ENCODE measurements at places on chromosomes 12 and 14.

DNA sequence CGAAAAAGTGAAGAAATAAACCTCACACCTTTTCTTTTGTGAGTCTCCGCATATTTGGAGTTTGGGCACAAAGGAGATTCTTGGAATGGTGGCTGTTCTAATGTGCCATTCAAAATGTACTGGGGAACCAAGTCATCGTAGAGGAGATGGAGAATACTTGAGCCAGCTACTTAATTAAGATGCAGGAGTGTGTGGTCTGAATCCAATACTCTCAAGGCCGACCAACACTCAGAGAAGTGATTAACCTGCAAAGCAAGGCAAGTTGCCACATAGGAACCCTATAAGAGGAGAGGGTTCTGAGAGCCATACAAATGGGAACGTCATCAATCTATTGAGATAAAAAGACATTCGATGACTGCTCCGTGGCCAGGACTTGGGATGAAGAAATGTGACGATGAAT is 446.7 kb downstream of the GLT1D1 start:
- no peak for DNase-seq

GRCh38 chr14:37545174-37545573 is 49.9 kb downstream of the FOXA1 start:
- no peak for DNase-seq

- peak; percentile 94 for DNase-seq
Observed at GRCh38 chr14:66649498-66649897, 141.6 kb downstream of the GPHN start.

GRCh38 chr12:47097276-47097896 is 17.6 kb upstream of the AMIGO2 start:
- DNase-seq: no peak

DNA sequence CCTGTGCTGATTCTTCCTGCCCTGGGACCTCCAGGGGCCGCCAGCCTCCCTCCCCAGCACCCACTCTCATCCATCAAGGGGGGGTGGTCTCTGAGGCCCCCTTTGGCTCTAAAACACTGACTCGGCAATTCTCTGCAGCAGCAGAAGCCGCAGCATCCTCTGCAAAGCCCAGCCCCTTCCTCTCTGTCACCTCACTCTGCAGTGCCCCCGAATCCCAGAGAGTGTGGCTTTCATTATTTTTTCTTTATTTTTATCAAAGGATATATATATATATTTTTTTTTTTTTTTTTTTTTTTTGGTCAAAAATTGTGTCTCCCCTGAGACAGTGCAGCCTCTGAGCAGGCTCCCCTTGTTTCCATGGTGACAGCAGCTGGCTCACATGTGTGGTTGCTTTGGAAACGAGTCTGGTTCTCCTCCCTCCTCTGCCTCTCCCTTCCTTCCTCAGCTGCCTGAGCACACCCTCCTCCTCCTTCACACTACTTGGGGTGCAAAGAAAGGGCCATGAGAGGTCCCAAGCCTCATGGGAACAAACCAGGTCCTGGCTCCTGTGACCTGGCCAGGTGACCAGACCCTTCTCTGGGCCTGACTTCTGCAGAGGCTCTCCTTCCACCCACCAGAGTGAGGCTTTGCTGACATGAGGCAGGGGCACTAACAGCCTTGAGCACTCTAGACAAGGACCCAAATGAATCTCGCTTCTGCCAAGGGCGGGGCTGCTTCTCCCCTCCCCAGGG is 100.5 kb downstream of the LRRC74A start:
- DNase-seq: no peak

- DNase-seq: no peak
Observed at GRCh38 chr12:115801871-115802270, 475.6 kb downstream of the MED13L start.

DNA sequence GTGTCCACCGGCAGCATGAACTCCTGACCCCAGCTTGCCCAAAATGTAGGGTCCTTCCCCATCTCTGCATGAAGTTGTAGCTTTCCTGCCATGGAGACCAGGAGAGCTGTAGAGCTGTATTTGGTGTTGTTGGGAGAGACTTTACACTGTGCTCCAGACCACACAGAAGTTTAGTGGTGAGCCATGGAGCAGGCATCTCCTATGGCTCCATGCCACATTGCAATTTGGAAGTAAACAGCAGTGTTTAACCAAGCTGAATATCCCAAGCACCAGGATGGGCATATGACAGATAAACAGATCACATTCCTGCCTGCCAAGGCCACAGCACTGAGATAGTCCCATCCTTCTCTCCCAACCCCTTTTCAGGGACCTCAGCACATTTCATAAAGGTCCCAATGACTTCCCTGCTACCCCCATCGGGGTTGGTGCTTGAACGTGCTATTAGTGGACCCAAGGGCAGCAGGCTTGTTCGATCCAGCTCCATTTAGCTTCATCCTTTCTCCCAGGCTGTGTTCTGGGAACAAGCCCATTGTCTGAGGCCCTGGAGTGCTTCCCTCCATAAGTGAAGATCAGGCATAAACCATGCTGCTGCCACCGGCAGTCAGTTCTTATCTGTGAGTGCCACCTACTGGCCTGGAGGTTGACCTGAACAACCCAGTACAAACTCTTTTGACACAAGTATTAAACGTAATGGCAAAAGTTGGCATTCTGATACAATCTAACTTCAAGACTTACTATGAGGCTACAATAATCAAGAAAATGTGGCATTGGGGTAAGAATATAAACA is 172.3 kb upstream of the ATXN7L3B start:
- DNase-seq: peak; percentile 13

GRCh38 chr12:22447223-22447622 is 97.1 kb downstream of the C2CD5 start:
- DNase-seq: no peak

DNA sequence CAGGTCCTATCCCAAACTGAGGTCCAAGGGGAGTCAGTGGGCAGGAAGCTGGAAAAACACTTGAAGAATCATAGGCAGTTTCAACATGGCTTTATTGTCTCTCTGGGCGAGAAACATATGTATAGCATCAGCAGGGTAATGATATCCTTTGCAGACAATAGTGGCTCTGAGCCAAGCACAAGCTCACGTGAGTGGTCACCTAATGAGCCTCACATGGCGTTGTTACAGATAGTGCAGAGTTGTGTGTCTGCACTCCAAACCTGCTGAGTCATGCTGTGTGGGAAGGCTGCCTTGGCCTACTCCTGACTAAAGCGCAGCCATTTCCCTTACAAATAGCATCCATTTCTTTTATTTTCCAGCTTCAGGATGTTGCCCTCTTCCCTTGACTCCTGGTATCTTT is 105.2 kb upstream of the SYT1 start:
- no peak for DNase-seq

GRCh38 chr12:47740606-47741339 is 15.5 kb upstream of the ENDOU start:
- DNase-seq: peak; percentile 79

GRCh38 chr12:61521258-61521657 is 738.9 kb upstream of the USP15 start:
- no peak for DNase-seq

GRCh38 chr12:28799348-28799747 is 349.7 kb upstream of the FAR2 start:
- no peak for DNase-seq

- no peak for DNase-seq
Observed at GRCh38 chr14:28020112-28020511, 746.5 kb upstream of the FOXG1 start.

DNA sequence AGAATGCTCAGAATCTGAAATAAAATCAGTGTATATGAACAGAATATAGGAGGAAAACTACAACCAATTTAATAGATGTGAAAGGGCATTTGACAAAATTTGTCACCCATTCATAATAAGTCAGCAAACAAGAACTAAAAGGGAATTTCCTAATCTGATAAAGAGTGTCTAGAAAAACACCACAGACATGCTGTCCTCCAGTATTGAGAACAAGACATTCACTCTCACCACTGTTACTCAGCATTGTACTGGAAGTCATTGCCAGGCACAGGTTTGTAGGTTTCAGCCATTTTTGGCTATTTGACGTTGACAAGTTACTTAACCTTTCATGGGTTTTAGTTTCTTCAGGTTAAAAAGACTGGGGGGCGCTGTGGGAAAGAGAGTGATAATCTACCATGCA is 13.2 kb downstream of the EIF2S1 start:
- no peak for DNase-seq

DNA sequence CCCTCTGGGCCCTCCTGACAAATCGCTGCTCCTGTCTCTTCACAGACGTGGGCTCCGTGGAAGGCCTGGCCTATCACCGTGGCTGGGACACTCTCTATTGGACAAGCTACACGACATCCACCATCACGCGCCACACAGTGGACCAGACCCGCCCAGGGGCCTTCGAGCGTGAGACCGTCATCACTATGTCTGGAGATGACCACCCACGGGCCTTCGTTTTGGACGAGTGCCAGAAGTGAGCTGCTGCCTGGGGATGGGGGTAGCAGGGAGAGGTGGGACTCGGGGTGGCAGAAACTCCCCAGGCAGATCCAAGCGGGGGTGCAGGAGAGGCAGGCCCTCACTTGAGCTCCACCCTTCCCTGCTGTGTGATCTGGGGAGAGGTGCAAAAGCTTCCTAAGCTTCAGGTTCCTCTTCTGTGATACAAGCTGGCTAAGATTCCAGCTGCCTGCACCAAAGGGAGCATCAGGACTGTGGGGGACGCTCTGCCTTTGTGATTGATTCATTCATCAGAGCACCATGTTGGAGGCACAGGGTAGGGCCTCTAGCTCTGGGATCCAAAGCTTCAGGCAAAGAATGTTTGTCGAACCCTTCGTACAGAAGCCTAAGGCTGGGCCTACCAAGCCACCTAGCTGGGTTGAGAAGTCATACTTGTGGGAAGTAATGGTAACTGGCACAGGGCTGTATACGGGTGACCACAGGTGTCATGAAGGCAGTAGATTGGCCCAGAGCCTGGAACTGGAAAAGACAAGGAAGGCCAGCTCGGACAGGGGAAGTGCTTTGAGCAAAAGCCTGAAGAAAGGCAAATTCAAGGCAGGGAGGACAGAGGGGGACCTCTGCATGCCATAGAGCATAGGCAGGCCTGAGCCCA is 29.1 kb upstream of the NXPH4 start:
- DNase-seq: no peak

DNA sequence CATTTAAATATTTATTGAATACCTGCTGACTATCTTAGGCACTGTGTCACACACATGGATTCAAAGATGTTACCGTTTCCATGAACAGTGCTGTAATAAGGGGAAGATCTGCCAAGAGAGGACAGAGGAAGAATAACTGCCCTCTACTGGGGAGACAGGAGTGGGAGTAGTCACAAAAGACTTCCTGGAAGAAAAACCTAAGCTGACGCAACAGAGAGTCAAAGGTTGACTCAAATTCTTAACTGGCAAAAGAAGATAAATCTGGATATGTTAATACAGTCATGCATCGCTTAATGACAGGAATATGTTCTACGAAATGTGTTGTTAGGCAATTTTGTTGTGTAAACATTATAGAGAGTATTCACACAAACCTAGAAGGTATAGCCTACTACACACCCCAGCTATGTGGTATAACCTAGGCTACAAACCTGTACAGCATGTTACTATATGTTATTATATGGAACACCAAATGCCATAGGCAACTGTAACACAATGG is 51.5 kb downstream of the DCAF5 start:
- no peak for DNase-seq

DNA sequence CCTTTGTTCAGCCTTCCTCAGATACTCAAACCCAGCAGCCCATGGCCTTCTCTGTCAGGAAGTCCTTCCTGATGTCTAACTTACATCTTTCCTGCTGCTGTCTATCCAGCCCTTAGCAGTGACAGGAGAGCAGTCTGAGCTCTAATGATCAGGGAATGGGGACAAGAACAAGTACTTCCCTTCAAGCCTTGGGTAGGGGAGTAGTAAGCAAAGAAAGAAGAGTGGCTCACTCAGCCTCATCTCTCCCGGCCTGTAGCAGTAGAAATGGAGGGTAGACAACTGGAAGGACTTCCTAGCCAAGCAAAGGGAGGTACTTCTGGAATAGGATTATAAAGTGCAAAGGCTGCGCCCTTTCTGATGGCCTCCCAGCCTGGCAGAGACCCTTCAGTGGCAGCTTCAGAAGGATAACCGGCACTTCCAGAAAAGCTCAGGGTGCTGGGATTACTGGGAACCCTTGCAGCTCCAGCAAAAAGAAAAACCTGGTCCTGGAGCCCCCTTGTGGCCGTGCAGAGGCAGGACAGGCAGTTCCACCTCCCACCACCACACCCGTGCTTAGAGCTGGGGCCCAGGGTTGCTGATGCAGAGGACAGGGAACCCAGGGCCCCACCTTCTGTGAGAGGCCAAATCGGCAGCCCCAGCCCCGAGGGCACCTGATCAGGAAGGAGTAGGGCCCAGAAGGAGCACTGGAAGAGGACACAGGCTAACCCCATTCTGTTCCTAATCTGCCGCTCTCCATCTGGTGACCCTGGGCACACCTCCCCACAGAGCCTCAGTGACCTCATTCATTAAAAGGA is 12.4 kb upstream of the SMUG1 start:
- peak; percentile 61 for DNase-seq

- no peak for DNase-seq
Observed at GRCh38 chr12:76276499-76277151, 71.6 kb downstream of the BBS10 start.

GRCh38 chr14:77761205-77761931 is 412 bp upstream of the SNW1 start:
- peak; percentile 30 for DNase-seq

All from SHP77 (cell line).